Stimulated activated CD4-positive, alpha-beta T cell treated with anti-CD3 and anti-CD28 coated beads, Interleukin-1b, Interleukin-23, amount 100 ng/mL, for 1 hour (primary cell): ENCODE measurements at places on chromosomes 1 and 21.

DNA sequence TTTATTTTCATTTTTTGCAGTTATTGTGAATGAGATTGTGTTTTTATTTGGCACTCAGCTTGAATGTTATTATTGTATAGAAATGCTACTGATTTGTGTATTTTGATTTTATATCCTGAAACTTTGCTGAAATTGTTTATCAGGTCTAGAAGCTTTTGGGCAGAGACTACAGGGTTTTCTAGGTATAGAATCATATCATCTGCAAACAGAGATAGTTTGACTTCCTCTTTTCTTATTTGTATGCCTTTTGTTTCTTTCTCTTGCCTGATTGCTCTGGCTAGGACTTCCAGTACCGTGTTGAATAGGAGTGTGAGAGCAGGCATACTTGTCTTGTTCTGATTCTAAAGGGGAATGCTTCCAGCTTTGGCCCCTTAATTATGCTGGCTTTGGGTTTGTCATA, 27.3 kb downstream of the ZNF691 start:
- no peak for DNase-seq

DNA sequence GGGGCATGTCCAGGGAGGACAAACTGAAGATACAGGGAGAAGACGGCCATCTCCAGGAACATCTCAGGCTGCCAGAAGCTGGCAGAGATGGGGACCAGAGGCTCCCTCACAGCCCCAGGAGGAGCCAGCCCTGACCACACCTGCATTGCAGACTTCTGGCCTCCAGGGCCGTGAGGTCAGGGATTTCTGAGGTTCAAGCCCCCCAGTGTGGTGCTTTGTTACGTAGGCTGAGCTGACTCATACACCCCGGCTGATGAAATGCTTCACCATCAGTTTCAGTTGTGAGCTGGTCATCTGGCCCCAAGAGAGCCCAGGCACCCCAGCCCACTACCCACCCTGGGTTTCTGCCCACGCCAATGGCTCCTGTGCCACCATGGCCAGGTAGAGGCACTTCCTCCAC, 106.4 kb downstream of the SIK1 start:
- no peak for DNase-seq

GRCh38 chr1:21335750-21336224, 45.5 kb upstream of the ECE1 start:
- no peak for DNase-seq

GRCh38 chr1:214213136-214213535, 67.8 kb upstream of the SMYD2 start:
- DNase-seq = no peak

GRCh38 chr1:29271724-29272123, 35.4 kb downstream of the PTPRU start:
- no peak for DNase-seq

GRCh38 chr1:224510880-224511645, 76.5 kb upstream of the WDR26 start:
- DNase-seq = no peak

DNA sequence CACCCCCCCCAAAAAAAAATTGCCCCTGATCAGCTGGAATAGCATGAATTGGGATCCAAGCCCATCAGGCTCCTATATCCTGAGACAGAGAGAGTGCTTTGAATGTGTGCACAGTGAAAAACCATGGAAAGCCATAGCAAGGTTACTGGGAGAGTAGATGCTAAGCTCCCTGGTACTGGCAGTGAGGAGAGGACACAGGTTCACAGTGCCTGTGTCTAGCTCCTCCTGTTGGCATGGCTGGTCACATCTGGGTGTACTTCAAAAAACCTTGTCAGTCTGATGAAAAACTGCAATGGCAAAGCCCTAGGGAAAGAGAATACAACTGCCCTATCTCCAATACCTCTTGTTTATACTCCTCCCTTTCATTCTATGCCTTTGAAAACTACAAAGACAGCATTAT, 12.9 kb downstream of the COPA start:
- DNase-seq = no peak

DNA sequence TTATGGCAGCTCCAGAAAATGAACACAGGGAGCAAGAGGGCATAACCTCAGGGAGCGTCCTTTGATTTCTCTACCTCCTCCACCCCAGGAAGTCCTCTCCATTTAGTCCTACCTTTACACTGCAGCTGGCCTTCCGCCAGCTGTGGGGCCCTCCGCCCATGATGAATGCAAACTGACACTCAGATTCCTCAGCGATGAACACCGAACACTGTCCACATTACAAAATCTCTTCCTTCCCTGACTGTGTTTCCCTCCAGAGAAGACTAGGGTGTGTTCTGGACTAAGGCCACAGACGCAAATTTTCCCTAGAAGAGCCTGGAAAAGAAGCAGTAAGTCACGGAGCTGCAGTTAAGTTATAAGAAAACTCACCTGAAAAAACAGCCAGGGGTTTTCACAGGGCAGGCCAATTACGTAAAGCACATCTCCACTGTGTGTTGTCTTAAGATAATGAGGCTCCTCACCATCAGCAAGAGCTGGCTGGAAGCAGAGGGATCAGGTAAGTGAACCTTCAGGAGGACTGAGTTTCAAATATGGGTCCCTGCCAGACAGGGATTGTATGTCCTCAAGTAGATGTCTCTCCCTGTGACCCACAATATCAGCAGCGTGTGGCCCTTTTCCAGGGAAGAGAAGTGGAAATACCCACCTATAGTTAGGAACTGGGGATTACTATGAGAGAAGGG, 46.3 kb upstream of the ATP1B1 start:
- no peak for DNase-seq

DNA sequence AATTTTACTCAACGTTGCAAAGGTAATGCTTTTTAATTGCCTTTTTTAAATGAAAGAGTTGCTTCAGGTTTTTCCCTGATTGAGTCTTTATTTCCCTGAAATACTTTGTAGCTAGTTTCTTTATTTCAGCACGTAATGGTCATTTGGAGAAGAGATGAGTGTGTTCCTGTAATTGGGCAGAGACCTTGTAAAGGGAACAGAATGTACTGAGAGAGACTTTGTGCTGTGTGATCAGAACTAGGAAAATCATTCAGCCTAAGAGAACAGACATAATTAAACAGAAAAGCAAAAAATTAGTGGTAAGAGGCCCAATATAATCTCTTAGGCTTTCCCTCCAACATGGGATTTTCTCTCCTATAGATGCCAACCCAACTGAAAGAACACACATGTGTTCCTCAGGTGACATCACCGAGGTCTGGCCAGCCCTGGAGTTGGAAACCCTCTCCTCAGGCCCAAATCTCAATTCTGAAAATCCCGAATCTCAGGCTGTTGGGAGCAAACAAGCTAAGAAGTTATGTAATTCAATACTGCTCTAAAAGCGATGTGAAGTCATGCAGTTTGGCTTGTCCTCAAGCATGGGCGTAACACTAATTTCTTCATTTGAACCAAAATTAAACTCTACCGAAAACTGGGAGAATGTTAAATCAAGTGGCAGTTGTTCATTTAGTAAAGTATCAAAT, 102.0 kb downstream of the TGFB2 start:
- no peak for DNase-seq

GRCh38 chr21:27756191-27756590, 789.3 kb upstream of the ADAMTS5 start:
- DNase-seq = no peak

DNA sequence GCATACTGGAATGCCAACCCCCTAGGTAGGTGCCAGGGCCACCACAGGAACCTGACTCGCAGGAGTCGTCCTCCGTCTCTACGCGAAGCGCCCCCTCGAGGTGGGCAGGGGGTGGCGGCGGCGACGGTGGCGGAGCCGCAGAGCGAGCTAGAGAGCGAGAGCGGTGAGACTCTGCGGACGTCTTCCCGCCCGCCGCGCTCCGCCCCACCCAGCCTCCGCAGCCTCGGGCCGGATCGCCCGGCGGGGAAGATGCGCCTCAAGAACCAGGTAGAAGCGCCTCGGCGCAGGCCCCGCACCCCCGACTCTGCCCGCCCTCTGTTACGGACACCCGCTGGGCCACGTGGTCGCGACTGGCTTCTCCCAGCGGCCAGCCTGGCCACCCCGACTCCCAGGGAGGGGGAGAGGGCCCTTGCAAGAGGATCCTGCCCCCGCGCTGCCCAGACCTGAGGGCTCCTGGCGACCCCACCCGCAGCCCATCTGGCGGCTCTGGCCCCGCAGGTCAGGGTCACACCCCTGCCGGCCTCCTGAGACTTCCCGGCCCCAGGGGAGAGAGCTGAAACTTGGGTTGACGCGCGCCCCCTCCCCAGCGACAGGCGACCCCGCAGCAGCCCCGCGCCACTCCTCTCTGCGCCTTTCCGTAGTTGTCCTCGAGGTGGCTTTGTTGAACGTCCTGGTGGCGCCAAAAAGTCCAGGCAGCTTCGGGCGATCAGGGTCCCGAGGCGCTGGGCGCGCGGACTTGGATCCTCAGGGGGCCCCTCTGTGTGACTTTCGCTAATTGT, 24.4 kb upstream of the AGBL4 start:
- DNase-seq = no peak

DNA sequence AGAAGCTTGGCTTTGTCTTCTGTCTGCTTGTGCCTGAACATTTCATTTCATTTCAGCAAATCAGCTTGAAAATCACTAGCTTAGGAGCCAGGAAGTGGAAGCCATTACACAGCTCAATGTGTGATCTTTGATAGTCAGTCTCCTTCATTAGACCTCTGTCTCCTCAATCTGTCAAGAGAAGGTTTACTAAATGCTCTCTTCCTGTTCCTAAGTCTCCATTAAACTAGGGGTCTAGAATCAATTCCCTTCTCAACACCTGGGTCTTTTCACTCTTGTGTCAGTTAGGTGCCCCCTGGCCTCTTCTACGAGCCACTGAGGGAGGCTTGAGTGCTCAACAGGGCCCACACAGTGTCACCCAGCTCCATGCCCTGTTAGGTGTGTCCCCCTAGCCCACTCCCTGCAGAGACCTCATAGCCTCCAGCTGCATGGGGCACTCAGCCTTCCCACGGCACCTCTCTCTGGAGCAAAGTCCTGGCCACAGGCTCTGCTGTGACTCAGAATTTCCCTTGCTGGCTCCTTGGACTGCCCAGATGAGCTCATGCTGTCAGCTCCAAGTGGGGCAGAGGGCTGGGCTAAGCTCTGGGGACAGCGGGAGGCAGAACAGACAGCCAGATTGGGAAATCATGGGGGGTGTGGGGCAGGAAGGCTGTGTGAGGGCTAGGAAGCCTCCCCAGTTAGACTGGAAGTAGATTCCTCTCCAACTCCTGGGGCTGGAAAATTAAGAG, 115.7 kb upstream of the IPO9 start:
- DNase-seq = no peak

DNA sequence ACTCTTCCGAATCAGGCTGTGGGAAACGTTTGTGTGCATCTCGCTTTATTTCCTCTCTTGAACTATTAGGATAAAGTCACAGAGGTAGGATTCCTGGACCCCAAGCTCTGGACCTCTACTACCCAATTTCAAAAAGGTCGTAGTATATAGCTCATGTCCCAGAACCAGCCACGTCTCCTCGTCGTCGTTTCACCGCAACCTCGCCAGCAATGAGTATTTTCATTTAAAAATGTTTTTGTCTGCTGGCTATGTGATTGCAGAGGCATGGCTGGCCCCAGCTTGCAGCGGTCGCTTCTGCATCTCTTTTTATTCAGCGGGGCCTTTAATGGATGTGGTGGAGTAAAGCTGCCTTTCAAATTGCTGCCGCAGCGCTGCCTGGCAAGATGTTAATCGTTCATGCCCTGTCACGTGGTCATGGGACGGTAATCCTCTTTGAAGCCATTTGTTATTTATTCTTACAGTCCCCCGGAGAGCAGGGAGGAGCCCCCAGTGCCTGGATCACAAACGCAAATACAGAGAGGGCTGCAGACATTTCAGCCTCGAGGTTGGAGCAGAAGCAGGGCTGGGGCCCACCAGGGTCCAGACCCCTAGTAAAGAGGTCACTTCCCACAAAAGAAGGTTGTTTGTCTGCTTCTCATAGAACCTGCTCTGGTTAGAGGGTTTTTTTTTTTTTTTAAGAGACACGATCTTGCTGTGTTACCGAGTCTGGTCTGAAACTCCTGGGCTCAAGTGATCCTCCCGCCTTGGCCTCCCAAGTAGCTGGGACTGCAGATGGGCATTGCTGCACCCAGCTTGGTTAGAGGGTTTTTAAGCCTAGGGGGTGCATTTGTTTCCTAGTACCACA, 11.6 kb upstream of the NPHP4 start:
- DNase-seq = no peak
